A673 (cell line): ENCODE measurements at places on chromosomes 12 and 14.

DNA sequence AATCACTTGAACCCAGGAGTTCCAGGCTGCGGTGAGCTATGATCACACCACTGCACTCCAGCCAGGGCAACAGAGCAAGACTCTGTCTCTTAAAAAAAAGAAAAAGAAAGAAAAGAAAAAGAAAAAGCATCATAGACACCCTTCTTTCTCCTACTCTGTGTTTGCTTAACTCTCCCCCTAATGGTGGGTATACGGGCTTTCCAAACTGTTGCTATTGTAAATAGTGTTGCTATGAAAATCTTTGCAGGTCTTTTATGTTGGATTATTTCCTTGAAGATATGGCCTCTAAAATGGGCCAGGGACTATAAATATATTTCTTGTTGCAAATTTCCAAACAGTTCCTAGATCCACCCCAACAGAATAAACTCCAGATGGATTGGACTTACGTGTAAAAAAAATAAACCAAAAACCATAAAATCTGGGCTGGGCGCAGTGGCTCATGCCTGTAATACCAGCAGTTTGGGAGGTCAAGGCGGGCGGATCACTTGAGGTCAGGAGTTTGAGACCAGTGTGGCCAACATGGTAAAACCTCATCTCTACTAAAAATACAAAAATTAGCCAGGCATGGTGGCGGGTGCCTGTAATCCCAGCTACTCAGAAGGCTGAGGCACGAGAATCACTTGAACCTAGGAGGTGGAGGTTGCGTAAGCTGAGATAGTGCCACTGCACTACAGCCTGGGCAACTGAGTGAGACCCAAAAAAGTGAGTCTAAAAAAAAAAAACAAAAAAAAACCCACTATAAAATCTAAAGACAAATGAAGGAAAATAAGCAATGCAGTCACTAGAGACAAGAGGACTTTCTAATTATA, 25.9 kb downstream of the NFKBIA start:
- no peak for DNase-seq

DNA sequence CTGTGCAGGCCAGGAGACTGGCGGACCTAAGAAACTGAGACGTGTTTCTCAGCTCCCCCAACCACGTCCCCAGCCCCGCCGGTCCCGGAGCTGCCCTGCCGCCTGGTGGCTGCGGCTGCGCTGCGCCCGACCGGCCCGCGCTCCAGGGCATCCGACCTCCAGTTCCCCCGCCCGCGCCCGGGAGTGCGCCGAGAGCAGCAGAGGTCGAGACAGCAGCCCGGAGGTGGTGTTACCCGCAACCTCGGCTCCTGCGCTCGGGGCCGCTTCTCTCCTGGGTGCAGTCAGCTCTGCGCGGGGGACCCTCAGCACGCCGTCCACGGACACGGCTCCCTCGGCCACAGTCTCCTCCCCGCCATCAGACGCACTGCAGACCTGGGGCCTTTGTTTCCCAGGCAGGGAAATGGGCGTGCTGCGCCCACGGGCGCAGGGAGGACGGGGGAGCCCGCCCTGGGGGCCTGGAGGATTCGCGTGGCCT, 21.6 kb upstream of the GPR132 start:
- DNase-seq, result peak; percentile 76

- no peak for DNase-seq
These were observed 10.3 kb downstream of the RTL1 start for GRCh38 chr14:100893228-100893601.

GRCh38 chr14:98082833-98083232, 1189.2 kb downstream of the BCL11B start:
- DNase-seq, result no peak

GRCh38 chr12:115437061-115437567, 753.1 kb upstream of the TBX3 start:
- DNase-seq, result no peak

DNA sequence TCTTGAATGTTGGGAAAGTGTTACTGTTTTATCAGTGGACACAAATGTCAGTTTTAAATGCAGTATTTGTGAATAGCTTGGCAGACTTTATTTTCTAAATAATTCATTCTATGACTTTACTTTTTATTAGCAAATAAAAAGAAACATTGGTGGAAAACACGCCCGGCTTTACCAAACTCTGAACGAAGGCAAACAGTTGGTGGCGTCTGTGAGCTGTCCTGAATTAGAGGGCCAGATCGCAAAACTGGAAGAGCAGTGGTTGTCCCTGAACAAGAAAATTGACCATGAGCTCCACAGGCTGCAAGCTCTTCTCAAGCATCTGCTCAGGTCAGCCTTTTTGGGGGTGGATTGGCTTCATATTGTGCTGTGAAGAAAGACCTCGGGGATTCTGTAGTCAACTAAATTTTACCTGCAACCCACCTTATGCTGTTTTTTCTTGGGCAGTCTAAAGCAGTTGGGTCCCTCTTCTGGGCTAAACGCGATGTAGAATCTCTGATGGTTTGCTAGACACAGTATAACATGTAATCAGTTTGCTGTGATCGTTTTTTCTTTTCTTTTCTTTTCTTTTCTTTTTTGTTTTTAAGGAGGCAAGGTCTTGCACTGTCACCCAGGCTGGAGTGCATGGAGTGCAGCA, 156.4 kb downstream of the ESR2 start:
- DNase-seq, result no peak

GRCh38 chr12:6700646-6701051, at the start of gene PIANP:
Gene PIANP, minus strand, starts transcription at chr12:6700815. Its CDS starts 2,754 bp downstream, at chr12:6698061.
- no peak for DNase-seq

DNA sequence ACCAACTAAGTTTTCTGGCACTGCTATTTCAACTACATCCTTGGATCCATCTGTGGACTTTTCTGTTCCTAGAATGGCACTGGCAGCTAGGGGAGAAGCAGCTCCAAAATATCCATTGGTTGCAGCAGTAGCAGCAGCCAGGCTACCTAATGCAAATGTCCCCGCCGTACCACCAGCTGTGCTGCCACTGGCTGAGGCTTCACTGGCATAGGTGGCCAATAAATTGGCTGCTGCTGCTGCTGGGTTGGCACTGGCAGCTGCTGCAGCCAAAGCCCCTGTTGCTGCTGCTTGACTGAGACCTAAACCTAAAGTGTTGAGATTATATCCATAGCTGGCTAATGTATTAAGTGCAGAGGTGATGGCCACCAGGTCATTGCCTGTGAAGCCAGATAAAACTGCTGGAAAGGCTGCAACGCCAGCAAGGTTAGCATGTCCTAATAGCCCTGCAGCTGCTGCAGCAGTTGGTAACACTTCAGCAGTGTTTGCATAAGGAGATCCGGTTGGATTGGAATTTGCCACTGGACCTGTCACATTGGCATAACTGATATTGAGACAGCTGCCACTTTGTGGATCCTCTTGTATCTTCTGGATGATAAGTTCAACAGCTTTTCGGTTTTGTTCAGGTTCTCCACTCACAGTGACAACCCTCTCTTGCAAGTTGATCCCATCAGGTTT, 149.5 kb downstream of the NOVA1 start:
- DNase-seq, result no peak

DNA sequence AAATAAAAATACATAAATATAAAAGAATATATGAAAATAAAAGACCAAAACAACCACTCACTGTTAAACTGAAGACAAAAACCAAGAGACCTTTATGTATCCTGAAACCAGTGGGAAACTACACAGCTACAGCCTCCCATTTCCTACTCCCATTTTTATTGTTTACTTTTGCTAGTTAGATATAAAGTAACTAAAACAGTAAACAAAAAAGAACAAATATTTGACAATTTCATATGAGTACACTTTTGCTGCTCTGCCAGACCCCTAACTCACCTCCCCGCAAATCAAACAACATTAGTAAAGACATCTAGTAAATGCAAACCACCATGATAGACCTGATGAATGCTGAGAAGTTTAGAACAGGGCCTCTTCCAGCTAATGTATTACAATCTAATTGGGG, 97.1 kb downstream of the BCL2L14 start:
- DNase-seq, result no peak

DNA sequence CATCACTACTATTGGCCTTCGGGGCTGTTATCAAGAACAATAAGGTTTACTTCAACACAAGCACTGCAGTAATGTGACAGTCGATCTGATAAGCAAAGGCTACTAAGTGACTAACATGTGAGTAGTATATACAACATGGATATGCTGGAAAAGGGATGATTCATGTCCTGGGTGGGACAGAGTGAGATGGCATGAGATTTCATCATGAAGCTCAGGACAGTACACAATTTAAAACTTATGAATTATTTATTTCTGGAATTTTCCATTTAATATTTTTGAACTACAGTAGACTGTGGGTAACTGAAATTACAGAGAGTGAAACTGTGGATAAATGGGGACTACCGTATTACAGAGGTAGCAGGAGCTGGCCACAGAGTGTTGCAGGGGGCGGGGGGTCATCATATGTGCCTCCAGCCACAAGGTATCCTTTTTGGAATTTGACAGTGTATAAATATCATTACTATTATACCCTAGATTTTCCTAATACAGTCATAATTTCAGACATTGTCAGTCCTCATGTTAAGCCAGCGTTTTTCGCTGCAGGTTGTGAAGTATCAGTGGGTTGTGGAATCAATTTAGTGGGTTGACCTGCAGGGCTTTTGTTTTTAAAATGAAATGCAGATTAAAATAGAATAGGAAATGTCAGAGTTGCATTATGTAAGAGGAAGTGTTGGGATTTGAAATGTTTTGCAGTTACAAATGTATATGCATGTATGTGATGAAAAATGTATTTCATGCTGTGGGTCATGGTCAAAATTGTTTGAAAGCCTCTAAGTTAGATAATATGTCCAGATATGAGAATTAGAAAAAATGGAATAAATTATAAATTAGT, 148.0 kb upstream of the NUDT4 start:
- DNase-seq, result peak; percentile 73

GRCh38 chr12:124821252-124822200, 42.1 kb downstream of the SCARB1 start:
- DNase-seq, result no peak

DNA sequence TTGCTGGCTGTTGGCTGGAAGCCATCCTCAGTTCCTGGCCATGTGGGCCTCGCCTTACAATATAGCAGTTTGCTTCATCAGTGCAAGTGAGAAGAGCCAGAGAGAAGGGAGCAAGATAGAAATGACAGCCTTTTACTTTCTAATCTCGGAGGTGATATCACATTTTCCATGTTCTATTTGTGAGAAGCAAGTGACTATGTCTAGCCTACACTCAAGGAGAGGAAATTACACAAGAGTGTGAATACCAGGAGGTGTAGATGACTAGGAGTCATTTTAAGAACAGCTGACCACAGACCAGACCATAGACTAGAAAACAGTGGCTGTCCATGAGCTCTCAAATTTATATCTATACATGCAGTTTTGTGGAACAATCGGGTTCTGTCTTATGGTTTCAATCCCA, 163.0 kb upstream of the NRXN3 start:
- DNase-seq, result no peak

GRCh38 chr12:66048835-66049537, 81.6 kb downstream of the LLPH start:
- DNase-seq, result peak; percentile 44

DNA sequence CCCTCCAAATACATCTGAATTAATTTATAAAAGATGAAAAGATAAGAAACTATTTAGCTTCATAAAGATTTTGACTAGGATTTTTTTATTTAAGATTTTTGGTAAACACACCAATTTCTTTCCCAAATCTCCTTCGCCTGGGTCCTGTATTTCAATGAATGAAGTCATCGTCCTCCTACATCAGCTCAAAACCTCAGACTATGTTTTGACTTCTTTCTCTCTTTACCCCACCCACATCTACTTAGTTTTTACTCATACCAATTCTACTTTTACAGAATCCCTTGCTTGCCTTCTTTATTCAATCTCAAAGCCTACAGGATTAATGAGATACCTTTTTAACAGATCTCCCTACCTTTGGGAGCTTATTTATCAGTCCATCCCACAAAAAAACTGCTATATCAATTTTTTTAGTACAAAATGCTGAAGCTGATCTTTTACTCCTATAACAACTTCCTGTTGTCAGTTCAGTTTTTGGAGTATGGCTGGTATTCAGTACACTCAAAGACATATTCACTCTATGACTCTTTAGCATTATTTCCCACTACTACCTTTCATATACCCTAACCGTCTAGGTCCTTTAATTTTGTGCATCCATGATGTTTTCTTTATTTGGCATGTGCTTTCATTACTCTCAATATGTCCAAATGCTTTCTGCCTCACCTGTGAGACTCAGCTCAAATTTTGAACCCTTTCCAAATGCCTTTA, 18.7 kb upstream of the CCDC91 start:
- no peak for DNase-seq

DNA sequence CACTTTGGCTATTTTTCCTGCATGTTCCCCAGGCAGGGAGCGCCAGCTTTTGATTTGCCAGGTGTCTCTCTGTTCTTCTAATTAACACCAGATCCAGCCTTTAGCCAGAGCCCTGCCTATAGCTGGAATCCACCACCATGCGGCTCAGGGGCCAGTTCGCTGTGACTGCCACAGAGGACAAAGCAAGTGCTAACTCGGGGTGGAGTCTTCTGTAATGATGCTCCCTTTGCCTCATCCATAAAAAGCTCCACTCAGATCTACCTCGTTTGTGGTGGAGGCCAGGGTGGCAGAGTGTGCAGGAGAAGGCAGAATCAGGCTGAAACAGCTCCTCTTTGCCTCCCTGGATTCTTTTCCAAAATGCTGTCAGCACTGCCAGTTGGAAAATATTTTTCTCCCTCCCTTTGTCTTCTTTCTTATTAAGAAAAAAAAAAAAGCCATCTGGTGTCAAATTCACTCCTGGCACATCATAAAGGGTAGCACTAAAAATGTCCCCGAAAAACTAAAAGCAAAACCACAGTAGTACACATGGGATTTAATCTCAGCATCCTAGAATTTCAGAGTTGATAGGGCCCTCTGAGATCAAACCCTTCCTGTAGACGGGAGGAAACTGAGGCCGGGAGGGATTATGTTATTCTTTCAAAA, 18.0 kb upstream of the CTDSP2 start:
- DNase-seq, result peak; percentile 29

DNA sequence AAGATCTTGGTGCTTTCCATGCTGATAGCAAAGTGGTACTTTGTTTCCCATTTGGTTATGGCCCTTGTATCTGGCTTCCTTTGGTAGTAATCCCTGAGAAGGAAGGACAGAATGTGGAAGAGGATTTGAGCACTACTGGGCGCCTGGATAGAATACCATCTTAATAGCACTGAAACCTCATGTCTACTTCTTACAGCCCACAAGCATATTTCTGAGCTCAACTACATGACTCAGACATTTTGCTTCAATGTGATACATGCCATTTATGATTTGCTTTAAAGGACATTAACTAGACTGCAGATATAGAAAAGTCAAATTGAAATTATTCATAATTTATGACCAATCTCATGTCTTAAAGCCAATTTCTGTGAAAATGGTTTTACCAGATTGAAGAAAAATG, 80.4 kb downstream of the LIN7A start:
- DNase-seq, result no peak

DNA sequence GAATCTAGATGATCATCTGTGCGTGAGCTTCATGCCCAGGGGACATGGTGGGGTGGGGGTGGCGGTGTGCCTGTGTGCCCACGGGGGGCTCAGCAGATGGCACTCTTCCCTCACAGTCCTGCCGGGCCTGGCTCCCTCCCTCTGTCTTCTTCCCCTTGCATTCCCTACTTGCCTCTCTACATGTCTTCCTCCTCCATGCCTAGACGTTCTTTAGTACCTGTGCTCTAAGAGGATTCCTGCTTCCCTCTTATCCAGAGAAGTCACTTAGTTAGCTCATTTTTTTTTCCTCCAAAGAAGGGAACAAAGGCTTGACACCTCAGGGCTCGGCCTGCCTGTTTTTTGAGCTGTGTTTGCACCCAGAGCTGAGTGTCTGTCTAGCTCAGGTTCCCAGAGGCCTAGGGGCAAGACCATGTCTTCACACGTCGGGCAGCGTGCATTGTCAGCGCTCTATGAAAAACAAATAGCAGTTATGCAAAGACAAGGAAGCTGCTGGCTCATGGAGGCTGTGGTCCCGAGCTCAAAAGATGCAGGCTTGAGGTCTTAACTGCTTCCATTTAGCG, 48.8 kb downstream of the NINJ2 start:
- peak; percentile 46 for DNase-seq
